CD4-positive, alpha-beta T cell treated with Interleukin-15 for 4 hours (primary cell): ENCODE measurements at places on chromosomes 6 and 20.

- DNase-seq, result no peak
These were observed 78.1 kb downstream of the MYO6 start for GRCh38 chr6:75827163-75827562.

- no peak for DNase-seq
These were observed 4.8 kb downstream of the PHF20 start for GRCh38 chr20:35776513-35777101.

- DNase-seq, result no peak
These were observed 34.7 kb upstream of the FKBP1A start for GRCh38 chr20:1427457-1428054.

GRCh38 chr6:37913210-37913609, 93.7 kb downstream of the ZFAND3 start:
- DNase-seq, result no peak

DNA sequence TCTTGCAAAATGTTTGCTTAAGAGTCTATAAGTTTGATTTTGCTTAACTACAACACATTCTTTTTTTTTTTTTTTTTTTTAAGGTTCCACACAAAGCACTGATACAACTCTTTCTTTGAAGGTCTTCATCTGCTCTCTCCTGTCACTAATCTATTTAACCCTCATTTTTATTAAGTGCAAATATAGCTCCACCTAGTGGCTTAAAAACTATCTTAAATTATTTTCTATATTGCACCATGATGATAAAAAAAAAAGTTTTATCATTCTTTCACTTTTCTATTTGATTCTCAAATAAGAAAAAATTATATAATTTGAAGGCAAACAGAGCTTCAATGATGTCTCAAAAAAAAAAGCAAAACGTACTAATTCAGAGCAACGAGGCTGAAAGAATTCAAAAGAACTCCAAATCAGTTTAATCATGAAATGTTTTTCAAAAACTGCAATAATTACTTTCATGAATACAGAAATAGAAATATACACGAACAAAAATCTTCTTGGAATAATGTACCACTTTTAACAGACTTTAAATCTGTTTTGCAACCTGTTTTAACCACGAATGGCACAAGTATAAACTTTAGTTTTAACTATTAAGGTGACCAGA, 12.8 kb downstream of the ESF1 start:
- DNase-seq, result peak; percentile 12

- no peak for DNase-seq
These were observed 195.9 kb downstream of the AKAP7 start for GRCh38 chr6:131331151-131331550.

GRCh38 chr6:44131892-44132291, 4.5 kb downstream of the TMEM63B start:
- no peak for DNase-seq

- DNase-seq, result no peak
These were observed 410.0 kb upstream of the SULF2 start for GRCh38 chr20:48195121-48195870.

DNA sequence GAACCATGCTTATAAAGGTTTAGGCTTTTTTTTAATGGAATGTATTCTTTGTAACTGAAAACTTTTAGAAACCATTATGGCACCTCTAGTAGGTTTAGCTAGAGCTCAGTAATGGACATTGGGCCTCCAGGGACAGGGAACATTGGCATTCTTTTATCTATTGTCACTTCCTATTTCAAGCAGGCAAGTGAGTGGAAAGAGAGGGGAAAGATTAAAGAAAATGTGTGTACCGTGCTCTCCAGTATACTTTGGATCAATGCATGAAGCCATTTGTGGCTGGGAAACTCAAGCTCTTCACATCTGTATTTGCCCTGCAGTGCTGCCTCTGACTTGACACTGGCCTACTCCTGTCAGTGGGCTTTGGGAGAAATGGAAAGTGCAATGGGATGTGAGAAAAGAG, 18.6 kb downstream of the RBM24 start:
- DNase-seq, result no peak

DNA sequence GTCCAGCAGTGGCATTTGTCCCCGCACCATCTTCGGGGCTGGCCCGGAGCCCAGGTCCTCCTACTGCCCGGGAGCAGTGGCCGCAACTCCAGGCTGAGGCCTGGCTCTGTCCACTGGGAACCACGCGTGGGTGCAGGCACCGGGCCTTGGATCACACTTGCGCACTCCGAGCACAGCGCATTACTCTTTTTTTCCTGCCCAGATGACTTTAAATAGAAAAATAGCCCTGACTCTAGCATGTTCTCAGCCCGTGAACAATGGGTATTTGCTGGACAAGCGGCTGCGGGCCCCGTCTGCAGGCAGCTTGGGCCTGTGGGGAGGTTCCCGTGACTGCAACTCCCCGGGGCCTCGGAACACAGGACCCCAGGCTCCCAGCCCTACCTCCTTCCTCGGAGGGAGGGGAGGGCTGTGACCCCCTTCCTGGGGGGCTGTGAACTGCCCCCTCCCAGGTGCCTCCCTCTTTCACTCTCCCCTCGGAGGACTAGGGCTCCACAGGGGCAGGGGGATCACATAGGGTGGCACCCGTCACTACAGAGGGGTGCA, 162.2 kb downstream of the TBXT start:
- DNase-seq, result no peak

- DNase-seq, result no peak
These were observed 219.5 kb upstream of the JAG1 start for GRCh38 chr20:10893321-10893720.

- no peak for DNase-seq
These were observed 68.2 kb upstream of the XRN2 start for GRCh38 chr20:21234806-21235483.

DNA sequence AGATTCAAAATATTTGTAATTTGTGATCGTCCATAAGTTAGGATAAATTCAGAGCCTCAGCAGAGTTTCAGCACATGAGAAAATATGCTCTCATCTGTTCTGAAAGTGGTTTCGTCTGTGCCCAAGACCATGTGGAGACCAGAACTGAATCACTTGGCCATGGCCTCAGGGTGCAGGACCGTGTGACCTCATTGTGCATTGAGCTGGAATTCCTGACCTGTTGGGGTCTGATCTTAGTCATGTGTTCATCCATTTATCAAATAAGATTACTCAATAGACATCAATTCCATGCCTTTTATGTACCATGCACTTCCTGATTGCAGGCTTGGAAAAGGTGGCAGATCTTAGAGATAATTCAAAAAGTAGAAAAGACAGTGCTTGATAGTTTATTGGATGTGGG, 680.5 kb downstream of the QKI start:
- no peak for DNase-seq

- no peak for DNase-seq
These were observed 222.9 kb downstream of the LAMA2 start for GRCh38 chr6:129105793-129106192.

- DNase-seq, result no peak
These were observed 1.7 kb upstream of the HINT3 start for GRCh38 chr6:125954735-125955339.

DNA sequence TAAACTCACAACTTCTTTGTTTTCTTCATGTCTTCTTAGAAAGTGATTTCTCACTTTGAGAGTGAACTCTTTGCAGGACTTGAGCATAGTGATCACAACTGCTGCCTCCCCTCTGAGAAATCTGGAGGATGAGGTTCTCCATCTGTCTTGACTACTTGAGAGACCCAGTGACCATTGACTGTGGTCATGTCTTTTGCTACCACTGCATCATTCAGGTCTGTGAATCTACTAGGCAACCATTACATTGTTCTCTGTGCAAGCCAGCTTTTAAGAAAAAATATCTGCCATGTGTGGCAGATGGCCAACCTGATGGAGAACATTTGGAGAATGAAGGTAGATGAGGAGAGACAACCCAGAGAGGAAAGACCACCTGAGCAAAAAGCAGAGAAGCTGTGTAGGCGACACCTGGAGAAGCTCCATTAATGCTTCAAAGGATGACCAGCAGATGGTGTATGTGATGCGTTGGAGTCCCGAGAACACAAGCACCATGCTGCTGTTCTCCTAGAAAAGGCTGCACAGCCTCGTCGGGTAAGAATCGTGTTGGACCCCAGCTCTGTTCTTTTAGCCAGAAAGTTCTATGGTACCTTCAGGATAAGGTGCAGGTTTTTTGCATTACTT, 25.1 kb upstream of the TRIM26 start:
- peak; percentile 30 for DNase-seq

DNA sequence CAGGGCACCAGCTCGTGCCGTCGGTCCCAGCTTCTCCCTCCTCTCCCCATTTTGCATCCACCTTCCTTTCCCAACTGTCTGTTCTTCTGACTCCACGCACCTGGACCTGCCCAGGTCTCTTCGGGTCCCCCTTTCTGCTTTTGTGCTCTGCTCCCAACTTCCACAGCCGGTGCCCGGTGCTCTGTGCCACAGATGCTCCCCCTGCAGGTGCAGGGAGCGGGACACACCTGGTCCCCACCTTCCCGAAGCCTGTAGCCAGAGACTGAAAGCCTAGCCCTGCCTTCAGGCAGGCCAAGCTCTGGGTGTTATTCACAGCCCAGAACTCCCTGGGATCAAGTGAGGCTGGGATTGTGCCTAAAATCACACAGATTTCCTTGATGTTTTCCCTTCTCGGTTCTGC, 24.6 kb upstream of the BMP7 start:
- no peak for DNase-seq

DNA sequence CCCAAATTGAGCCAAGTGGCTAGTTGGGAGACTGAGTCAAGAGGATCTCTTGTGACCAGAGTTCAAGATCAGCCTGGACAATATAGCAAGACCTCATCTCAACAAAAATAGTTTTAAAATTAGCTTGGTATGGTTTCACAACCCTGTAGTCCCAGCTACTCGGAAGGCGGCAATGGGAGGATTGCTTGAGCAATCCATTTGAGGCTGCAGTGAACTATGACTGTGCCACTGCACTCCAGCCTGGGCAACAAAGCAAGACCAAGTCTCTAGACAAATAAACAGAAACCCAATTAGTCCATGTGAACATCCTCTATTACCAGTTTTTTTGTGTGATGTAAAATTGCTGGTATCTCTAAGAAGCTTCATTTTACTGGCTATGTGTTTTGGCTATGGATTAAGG, 106.2 kb downstream of the TULP4 start:
- no peak for DNase-seq

DNA sequence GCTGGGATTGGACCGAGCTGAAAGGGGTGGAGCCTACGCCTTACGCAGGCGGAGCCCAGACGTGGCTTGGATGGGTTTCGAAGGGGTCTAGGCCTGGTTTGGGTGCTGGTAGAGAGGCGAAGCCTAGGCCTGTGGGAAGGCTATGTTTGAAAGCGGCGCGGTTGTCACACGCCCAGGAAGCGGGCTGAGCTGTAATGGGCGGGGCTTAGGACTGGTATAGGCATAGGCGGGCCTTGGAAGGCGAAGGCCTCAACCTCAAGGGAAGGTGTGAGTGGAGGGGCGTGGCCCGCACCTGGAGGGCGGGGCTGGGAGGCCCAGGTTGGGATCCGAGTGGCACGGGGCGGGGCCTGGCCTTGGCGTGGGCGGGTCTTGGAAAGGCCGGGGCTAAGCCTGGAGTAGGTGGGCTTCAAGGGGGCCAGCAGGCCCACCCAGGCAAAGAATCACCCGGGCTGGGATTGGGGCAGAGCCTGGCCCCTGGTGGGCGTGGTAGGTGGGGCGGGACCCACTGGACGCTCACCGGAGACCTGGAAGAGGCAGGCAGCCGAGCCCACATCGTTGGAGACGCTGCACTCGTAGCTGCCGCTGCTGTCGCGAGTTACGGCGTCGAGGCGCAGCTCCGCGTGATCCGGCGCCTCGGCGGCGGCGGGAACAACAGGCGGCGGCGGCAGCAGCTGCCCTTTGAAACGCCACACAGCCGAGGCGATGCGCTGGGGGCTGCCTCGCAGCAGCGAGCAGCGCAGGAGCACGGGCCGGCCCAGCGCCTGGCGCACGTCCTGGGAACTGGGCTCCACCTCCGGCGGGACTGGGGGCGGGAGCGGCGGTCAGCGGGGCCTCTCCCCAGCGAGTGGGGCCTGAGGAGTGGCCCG, 49.0 kb downstream of the MDGA1 start:
- no peak for DNase-seq

- no peak for DNase-seq
These were observed 628.8 kb upstream of the SLC35B3 start for GRCh38 chr6:9064156-9064555.
